ENCODE measurements at places on chromosomes 12 and 14. TPM values are rescaled to one million over a fixed set of nuclear protein-coding genes. Genes with fewer than 3 reads are reported as not detected.

GRCh38 chr12:56129942-56130495, 2.0 kb downstream of the ESYT1 start:
- no peak for DNase-seq

DNA sequence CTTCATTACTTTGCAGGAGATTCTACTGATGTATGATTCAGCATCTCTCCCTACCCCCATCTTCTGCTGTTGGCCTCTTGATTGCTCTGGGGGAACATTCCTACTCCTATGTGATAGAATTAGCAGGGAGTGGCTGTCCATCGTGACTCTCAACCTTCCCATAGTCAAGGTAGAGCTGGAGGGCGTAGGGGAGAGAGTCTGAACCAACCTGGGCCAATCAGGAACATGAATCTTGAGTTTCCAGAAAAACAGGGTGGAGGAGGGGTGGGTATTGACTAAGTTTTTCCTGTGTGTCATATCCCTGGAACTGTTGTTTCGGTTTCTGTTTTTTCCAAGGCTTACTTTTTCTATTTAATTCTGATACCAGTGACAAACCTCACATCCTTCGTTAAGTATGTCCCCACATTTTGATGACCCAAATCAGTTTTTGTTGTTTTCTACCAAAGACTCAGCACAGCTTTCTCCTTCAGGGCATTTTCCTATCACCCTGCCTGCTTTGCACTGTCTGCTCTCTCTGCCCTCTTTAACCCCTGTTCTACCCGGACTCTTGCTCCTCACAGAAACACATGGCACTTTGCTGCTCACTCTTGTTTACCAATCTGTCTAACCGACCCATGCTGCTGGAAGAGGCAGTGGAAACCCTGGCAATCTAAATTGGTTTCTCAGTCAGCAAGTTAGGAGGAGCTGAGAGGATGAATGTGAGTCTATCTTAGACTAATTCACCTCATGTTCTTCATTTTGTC, 1428.3 kb downstream of the AACS start:
- DNase-seq = no peak

Gene WSCD2
- not detected for total RNA-seq

Gene PNP
- 181 TPM for total RNA-seq

Gene MIS18BP1
- 28.2 TPM for total RNA-seq

Gene IFI27
- total RNA-seq = 1.3 TPM

DNA sequence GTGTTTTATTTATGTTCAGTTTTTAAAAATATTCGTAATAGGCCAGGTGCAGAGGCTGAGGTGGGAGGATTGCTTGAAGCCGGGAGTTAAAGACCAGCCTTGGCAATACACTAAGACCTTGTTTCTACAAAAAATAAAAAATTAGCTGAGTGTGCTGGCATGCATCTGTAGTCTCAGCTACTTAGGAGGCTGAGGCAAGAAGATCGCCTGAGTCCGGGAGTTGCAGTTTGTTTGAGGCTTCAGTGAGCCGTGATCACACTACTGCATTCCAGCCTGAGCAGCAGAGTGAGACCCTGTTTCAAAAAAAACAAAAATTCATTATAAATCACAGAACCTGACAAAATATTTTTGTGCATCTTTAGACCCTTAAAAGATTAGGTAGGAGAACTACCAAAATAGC, 240.1 kb upstream of the ARHGAP5 start:
- no peak for DNase-seq

DNA sequence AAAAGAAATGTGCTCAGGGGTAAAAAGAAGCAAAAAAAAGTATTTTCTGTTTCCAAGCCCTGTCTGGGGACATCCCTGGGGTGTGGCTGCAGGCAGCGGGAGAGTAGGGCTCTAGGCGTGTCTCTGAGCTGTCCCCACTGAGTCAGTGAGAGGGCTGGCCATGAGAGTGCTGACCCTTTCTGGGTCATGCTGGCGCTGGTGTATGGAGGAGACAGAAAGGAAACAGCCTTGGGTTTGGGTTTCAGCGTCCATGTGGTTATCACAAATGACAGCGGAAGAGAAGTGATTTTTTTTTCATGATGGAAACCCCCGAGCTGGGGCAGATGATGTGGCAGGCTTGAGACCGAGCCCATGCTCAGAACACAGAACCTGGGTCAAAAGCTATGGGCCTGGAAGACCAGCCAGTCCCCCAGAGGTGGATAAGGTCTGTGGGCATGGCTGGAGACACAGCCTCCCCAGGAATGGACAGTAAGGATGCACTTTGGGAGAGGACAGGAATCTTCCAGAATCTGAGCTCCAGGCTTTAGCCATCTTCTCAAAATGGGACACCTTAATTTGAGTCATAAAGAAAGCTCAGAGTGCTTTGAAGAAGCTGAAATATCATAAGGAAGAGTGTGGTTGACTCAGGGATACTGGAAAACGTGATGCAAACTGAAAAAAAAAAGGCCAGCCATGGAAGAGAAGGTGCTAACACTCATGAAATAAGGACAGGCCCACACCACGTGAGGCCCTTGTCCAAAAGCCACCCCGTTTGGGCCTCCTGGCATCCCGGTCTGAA, 36.2 kb downstream of the SYNE3 start:
- DNase-seq = peak; percentile 69

DNA sequence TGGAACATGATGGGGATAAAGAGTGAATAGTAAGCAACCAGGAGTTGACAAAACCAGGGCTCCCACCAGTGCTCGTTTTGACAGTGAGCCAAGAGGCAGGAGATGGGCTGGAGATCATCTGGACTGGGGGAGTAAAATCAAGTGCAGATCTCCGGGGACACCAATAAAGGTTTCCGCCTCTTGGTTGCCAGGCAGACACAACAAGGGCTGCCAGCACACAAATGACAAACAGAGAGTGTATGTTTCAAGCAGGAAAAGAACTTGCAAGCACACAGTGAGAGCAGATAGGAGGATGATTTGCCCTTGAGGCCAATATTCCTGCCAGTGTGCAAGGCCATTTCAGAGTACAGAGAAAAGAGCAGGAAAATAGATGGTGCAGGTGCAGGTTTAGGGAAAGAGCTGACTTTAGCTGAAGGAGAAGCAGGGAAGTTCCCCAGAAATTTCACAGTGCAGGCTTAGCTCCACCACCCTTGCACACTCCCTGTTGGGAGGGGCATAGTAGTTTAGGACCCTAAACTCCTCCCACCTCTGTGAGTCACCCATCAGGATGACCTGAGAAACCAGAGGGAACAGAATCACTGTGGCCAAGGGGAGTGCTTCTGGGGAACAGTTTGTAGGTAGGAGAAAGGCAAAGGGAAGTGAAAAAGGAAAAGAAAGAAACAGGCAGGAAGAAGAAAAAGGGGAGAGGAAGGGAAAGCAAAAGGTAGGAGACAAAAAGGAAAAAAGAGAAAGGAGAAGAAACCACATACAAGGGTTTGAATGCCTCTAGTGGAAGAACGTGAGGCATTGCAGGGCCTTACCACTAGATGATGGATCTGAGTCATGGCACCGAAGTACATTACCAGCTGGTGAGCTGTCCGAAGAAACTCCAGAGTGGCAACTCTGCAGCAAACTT, 404.4 kb downstream of the SLC6A15 start:
- DNase-seq = no peak
